ENCODE measurements at places on chromosomes 3 and 15.

DNA sequence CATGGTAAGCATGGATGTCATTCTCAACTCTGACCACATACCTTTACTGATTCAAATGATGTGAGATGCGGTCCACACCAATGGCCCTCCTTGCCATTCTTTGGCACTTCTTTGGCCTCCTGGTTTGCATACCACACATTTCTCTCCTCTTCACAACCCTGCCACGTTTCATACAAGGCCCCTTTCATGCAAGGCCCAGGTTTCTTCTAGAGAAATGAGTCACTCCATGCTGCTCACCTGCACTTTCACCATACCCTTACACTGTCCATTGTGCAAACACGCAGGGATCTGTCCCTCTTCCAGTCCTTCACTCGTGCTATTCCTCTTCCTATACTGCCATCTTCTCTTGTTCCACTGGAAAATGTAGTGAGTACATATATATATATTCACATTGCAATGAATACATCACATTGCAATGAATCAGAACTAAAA is 24.4 kb upstream of the SLC24A5 start:
- no peaks in the 10 kb centered on the region for H3K36me3 ChIP-seq
- H3K27ac ChIP-seq, result no peak overlapping the region
- no peak for ATAC-seq
- H3K4me1 ChIP-seq, result no peaks in the 10 kb centered on the region
- H3K4me3 ChIP-seq, result no peak overlapping the region

- peak overlapping the region; percentile 78 for H3K27ac ChIP-seq
- ATAC-seq, result peak; percentile 73
- no peaks in the 10 kb centered on the region for H3K27me3 ChIP-seq
- peak overlapping the region; percentile 48 for H3K4me3 ChIP-seq
- peaks cover 57% of the 10 kb centered on the region for H3K4me1 ChIP-seq
- H3K36me3 ChIP-seq, result no peaks in the 10 kb centered on the region
Observed at GRCh38 chr3:195900436-195901355, 7.7 kb downstream of the TNK2 start.

DNA sequence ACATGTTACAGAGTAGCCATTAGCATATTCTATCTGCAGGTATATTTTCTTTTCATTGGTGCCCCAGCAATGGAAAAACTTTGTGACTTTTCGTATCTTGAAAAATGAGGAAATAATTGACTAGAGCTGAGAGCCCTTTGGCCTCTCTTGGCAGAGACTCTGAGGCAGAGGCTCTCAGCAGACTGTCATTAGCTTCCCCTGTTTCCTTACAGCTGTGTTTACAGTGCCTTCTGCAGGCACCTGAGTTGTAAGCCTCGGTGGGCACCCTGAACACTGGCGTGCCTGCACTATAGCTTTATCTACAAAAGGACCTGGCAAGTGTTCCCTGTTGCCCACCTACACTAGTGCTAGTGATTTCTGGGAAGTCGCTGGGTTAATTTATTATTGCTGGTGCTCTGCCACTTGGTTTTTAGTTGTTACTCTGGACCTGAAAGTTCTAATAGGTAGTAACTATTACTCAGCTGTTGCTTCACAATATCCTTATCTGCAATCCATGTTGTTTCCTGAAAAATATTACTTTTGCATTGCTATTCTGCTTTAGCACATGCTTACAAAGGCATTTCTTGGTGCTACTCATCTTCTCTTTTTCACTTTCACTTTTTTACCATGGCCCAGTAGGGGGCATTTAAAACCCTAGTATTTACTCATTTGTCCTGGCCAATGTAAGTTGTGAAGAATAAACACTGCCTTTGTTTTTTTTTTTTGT is 7.8 kb upstream of the GPR171 start:
- peaks cover 36% of the 10 kb centered on the region for H3K4me1 ChIP-seq
- no peaks in the 10 kb centered on the region for H3K27me3 ChIP-seq
- H3K36me3 ChIP-seq, result peaks cover 4% of the 10 kb centered on the region
- peak overlapping the region; percentile 52 for H3K4me3 ChIP-seq
- no peak for ATAC-seq
- H3K27ac ChIP-seq, result peak overlapping the region; percentile 22

- peaks cover 10% of the 10 kb centered on the region for H3K4me1 ChIP-seq
- H3K27ac ChIP-seq, result peak overlapping the region; percentile 83
- peak; percentile 63 for ATAC-seq
- H3K36me3 ChIP-seq, result peaks cover 96% of the 10 kb centered on the region
- no peak overlapping the region for H3K4me3 ChIP-seq
Observed at GRCh38 chr3:56620371-56620770, 62.7 kb downstream of the TASOR start.

GRCh38 chr15:89482139-89482538 is 14.2 kb downstream of the RHCG start:
- H3K4me1 ChIP-seq, result peaks cover 5% of the 10 kb centered on the region
- ATAC-seq, result no peak
- no peaks in the 10 kb centered on the region for H3K36me3 ChIP-seq
- H3K27ac ChIP-seq, result no peak overlapping the region
- peaks cover 44% of the 10 kb centered on the region for H3K27me3 ChIP-seq

- peaks cover 26% of the 10 kb centered on the region for H3K27me3 ChIP-seq
- no peaks in the 10 kb centered on the region for H3K4me1 ChIP-seq
- no peak overlapping the region for H3K4me3 ChIP-seq
- no peak for ATAC-seq
- no peak overlapping the region for H3K27ac ChIP-seq
Observed at GRCh38 chr3:194158942-194159439, 23.0 kb downstream of the HES1 start.

GRCh38 chr15:76208084-76208785 is 103.0 kb downstream of the ETFA start:
- peak; percentile 6 for ATAC-seq
- no peak overlapping the region for H3K4me3 ChIP-seq
- H3K4me1 ChIP-seq, result no peaks in the 10 kb centered on the region
- H3K27me3 ChIP-seq, result no peaks in the 10 kb centered on the region
- peaks cover 14% of the 10 kb centered on the region for H3K36me3 ChIP-seq

DNA sequence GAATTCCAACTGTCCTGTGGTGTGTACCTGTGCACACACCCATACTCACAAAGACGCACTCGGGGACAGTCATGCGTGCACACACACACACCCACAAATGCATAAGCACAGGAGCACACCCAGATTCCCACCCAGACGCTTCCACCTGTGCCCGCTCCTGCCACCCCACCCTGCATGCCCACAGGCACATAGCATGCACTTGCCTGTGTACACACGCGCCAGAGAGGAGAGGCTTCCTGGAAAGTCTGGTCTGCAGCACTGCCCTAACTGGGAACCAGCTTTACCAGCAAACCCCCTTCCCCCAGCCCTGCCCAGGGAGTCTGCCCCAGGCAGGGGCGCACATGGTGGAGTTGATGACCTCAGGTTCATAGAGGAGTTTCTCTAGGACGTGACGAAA is 246.2 kb downstream of the UACA start:
- no peaks in the 10 kb centered on the region for H3K4me1 ChIP-seq
- no peak overlapping the region for H3K4me3 ChIP-seq
- ATAC-seq, result no peak
- peaks cover 3% of the 10 kb centered on the region for H3K27me3 ChIP-seq
- H3K36me3 ChIP-seq, result no peaks in the 10 kb centered on the region

- H3K27ac ChIP-seq, result no peak overlapping the region
- H3K4me1 ChIP-seq, result peaks cover 19% of the 10 kb centered on the region
- no peak for ATAC-seq
Observed at GRCh38 chr3:120072867-120073525, 21.3 kb downstream of the GSK3B start.

DNA sequence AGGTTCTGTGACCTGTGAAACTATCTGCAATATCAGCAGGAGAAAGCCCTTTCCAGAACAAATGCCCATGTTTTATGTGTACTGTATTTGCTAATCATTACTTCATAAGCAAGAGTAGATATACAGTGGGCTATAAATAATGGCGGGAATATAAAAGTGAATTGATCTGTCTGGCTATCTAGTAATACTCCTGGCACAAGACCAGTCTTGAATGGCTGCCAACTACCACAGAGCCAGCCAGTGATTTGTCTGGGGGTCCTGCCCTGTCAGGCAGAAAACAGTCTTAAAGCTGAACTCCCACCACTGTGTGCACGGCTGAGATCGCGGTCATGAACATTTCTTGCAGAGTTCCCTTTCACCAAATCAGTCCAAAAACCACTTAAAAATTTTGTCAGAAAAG is 176.3 kb downstream of the MEIS2 start:
- no peaks in the 10 kb centered on the region for H3K36me3 ChIP-seq
- H3K27me3 ChIP-seq, result peaks cover 6% of the 10 kb centered on the region
- H3K27ac ChIP-seq, result no peak overlapping the region
- H3K4me1 ChIP-seq, result no peaks in the 10 kb centered on the region

GRCh38 chr15:50257332-50257731 is 8.2 kb downstream of the HDC start:
- ATAC-seq, result no peak
- no peaks in the 10 kb centered on the region for H3K36me3 ChIP-seq
- H3K4me3 ChIP-seq, result no peak overlapping the region
- peaks cover 24% of the 10 kb centered on the region for H3K4me1 ChIP-seq
- no peak overlapping the region for H3K27ac ChIP-seq

- H3K27me3 ChIP-seq, result no peaks in the 10 kb centered on the region
- peaks cover 66% of the 10 kb centered on the region for H3K36me3 ChIP-seq
- H3K27ac ChIP-seq, result peak overlapping the region; percentile 16
- H3K4me3 ChIP-seq, result peak overlapping the region; percentile 11
Observed at GRCh38 chr3:63900459-63900858, 11.7 kb downstream of the SCAANT1 start.

DNA sequence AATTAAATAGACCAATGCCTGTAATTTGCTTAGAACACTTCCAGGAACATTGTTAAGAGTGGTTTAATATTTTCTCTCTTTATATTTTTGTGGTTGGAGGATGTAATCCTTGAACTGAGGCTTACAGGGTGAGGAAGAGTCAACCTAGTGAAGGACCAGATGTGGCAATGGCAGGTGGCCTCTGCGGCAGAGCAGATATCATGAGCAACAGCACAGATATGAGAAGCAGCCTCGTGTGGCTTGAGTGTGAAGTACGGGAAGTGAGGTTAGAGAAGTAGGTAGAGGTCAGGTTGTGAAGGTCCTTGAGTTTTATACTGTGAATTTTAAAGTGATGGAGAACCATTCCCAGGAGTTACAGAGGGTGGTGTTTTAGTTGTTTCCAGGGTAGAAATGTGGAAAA is 417.6 kb upstream of the SUCLG2 start:
- H3K4me3 ChIP-seq, result no peak overlapping the region
- no peak for ATAC-seq
- no peaks in the 10 kb centered on the region for H3K27me3 ChIP-seq
- H3K27ac ChIP-seq, result no peak overlapping the region

GRCh38 chr3:156582532-156583183 is 27.7 kb upstream of the SSR3 start:
- no peak overlapping the region for H3K4me3 ChIP-seq
- H3K36me3 ChIP-seq, result no peaks in the 10 kb centered on the region
- peak; percentile 81 for ATAC-seq
- no peak overlapping the region for H3K27ac ChIP-seq
- peaks cover 11% of the 10 kb centered on the region for H3K27me3 ChIP-seq
- peaks cover 5% of the 10 kb centered on the region for H3K4me1 ChIP-seq

DNA sequence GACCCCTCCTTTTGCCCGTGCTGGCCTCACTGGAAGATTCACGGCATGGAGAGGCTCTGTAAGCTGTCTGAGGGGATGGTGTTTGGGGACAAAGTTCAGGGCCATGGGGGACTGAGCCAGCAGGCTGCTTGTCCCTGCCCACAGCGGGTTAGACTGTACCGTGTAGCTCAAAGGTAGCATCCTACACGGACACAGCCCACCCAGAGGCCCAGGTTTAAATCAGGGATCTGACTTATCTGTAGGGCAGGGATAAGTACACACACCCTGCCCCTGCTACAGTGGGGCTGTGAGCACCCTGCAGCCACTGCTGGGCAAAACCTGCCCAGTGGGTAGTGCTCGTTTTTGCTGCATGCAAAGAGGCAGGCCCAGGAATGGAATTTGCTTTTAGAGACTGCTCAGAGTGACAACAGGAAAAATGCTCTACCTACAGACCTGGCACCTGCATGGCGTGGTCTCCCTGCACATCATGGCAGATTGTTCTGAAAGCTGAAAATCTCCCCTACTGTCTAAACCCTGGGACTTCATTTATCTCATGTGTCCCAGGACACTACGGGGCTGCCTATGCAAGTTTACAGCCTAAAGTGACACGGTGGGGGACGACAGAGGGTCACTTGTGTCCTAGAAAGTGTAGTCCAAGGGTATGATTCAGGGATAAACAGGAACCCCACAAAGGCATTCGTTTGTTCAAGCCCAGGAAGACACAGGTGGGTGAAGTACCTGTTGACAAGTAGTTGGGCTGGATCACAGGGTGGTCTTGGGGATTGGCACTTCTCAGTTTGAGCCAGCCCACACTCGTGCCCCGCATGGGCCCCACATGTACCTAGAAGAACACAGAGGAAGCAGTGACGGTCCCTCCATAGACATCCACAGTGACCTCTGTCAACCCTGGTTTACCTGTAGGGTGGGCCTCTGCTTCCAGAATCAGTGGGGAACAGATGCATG is 27.7 kb downstream of the CHDH start:
- no peaks in the 10 kb centered on the region for H3K36me3 ChIP-seq
- H3K27me3 ChIP-seq, result no peaks in the 10 kb centered on the region
- H3K27ac ChIP-seq, result no peak overlapping the region
- H3K4me3 ChIP-seq, result no peak overlapping the region

DNA sequence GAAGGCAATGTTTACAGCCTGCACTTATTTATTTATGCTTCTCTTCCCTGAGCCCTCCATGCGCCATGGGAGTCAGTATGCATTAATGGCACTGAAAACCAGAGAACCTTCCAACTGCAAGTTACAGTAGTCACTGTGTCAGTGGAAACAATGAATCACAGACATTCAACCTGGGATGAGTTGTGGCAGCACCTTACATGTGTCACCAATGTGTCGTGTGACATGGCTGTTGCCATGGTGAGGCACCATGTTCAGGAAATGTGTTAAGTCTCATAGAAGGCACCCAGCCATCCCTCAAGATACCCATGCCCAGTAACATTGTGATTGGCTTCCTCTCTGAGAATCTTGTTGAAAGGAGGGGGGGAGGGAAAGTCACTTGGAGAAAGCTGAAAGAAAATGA is 105.0 kb downstream of the FOXP1 start:
- peaks cover 8% of the 10 kb centered on the region for H3K36me3 ChIP-seq
- no peaks in the 10 kb centered on the region for H3K27me3 ChIP-seq
- ATAC-seq, result peak; percentile 99

DNA sequence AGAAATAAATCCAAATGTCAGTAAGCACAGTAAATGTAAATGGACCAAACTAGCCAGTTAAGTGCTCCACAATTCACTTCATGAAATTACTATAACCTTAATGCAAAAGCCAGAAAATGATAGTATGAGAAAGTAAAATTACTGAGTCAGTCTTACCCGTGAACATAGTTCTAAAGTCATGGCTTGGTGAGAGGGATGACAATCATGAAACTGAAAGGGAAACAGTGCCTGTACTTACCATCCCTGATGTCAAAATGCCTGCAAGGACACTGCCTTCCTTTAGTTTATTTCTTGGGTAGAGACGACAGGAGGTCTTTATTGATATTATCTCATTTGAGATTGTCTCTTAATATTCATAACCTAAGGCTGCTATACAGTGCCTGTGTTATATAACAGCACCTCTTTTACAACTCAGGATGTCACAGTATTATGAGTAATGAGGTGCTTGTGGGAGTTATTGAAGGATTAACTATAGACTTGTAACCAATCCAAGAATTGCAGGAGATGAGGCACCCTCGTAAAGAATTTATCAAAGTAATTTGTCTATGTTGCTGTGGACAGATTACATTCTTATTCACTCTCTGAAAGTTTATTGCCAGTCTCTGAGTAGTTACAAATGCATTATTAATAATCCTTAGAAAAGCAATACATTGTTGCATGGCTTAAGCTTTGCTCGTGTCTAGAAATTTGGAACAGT is 142.9 kb upstream of the BFSP2 start:
- H3K27ac ChIP-seq, result no peak overlapping the region
- H3K36me3 ChIP-seq, result no peaks in the 10 kb centered on the region
- no peak overlapping the region for H3K4me3 ChIP-seq
- H3K27me3 ChIP-seq, result peaks cover 8% of the 10 kb centered on the region
- no peaks in the 10 kb centered on the region for H3K4me1 ChIP-seq
